ENCODE measurements at places on chromosomes 4 and X. TPM values are rescaled to one million over a fixed set of nuclear protein-coding genes. Genes with fewer than 3 reads are reported as not detected.

Gene MAGEA6
- total RNA-seq = not detected

Gene SASH3
- total RNA-seq = 12.4 TPM

Gene SMARCA1
- 34.0 TPM for total RNA-seq

Gene ATP8A1
- total RNA-seq = 24.7 TPM

Gene AR
- 18.3 TPM for total RNA-seq

Gene CABS1
- not detected for total RNA-seq

Gene STBD1
- 14.6 TPM for total RNA-seq

Gene CSN1S1
- not detected for total RNA-seq

Gene ELOVL6
- 2.7 TPM for total RNA-seq

Gene EVC
- 65.1 TPM for total RNA-seq

Gene P2RY8
- total RNA-seq = 4.2 TPM

Gene PLK4
- total RNA-seq = 2.1 TPM

Gene HPSE
- 6.1 TPM for total RNA-seq

Gene DUSP9
- total RNA-seq = not detected

Gene G3BP2
- 71.9 TPM for total RNA-seq

Gene ADGRA3
- 43.6 TPM for total RNA-seq

Gene DDIT4L
- total RNA-seq = 1.8 TPM

Gene PABPC1L2A
- total RNA-seq = not detected

Gene EFHC2
- total RNA-seq = not detected

Gene PFKFB1
- total RNA-seq = not detected

Gene GLRA2
- total RNA-seq = not detected

Gene MAGEA9B
- total RNA-seq = not detected

Gene PPEF1
- total RNA-seq = not detected

Gene FGF13
- 21.3 TPM for total RNA-seq

Gene MAPK10
- total RNA-seq = 28.8 TPM

Gene PNMA3
- not detected for total RNA-seq

Gene MAGEA10
- total RNA-seq = not detected

Gene HERC5
- 13.7 TPM for total RNA-seq

Gene ABCG2
- total RNA-seq = 2.4 TPM

Gene FAM9A
- total RNA-seq = not detected

Gene PWWP3B
- total RNA-seq = not detected

Gene SERTM2
- not detected for total RNA-seq

Gene CSAG3
- not detected for total RNA-seq

Gene UBA6
- total RNA-seq = 94.5 TPM

Gene SMPX
- total RNA-seq = 10.4 TPM

Gene IL1RAPL2
- total RNA-seq = not detected

Gene ASMT
- total RNA-seq = not detected

Gene LRRC66
- 0.42 TPM for total RNA-seq

Gene CTAG2
- not detected for total RNA-seq

Gene MTTP
- total RNA-seq = not detected

Gene SYNPO2
- 264 TPM for total RNA-seq

Gene TCEAL7
- total RNA-seq = 12.2 TPM

Gene MAOA
- 85.1 TPM for total RNA-seq

Gene CLGN
- total RNA-seq = 0.21 TPM

Gene FAM241A
- total RNA-seq = 7.5 TPM

Gene ZNF157
- total RNA-seq = not detected

Gene SLC16A2
- total RNA-seq = 11.6 TPM

Gene MID2
- 34.1 TPM for total RNA-seq

Gene FREM3
- 0.14 TPM for total RNA-seq

Gene VSIG1
- 8.2 TPM for total RNA-seq

Gene WNK3
- total RNA-seq = 2.8 TPM

Gene AMMECR1
- 3.0 TPM for total RNA-seq

Gene MAGEB2
- not detected for total RNA-seq

Gene SLC2A9
- total RNA-seq = 17.5 TPM

Gene TMEM156
- not detected for total RNA-seq

Gene SLC49A3
- total RNA-seq = 26.0 TPM

Gene BMP3
- total RNA-seq = 1.4 TPM

Gene TACC3
- 24.5 TPM for total RNA-seq

Gene GSX2
- total RNA-seq = not detected
